ENCODE measurements at places on chromosomes 11 and 22.

GRCh38 chr11:98227278-98227677, 793.5 kb upstream of the CNTN5 start:
- DNase-seq, result no peak

DNA sequence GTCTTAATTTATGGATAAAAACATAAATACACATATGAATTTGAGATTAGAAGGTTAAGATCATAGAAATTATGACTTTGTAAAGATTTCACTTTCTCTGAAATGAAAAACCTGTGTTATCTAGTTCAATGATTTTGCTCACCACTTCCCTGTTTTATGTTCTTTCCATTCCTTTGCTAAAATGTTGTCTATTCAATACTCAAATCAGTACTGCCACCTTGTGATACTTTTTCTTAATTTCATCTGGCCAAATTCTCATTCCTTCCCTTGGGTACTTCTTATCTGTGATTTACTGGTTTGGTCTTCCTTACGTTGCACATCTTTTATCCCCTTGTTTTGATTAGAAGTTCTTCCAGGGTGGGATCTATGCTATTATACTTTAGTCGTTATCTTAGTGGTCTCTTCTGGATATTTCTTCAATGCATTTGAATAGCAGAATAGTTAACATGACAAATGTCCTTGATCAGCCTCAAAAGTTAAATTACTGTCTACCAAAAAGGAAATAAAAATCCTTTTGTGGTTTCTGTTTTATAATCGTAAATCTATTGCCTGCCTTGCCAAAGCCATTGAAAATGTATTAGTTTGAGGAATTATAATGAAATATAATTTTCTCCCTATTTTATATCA, 197.0 kb downstream of the PGR start:
- DNase-seq, result no peak

DNA sequence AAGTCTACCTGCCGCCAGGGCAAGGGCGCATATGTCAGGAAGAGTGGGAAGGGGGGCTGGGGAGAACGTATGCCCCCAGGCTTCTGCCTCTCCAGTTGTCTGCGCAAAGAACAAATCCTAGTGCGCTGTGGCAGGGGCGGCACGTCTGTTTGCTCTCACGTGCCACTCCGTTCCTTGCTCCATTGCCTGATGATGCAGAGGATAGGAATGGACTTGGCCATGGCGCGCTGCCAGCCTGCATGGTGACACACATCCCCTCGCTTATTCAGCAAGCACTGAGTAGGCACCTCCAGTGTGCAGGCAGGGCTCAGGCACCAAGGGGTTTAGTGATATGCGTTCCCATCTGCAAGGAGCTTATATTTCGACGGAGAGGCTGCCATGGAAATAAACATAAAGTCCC, 45.4 kb upstream of the SLC22A12 start:
- DNase-seq, result no peak

GRCh38 chr22:30601464-30601863, 5.5 kb upstream of the TCN2 start:
- DNase-seq, result no peak

DNA sequence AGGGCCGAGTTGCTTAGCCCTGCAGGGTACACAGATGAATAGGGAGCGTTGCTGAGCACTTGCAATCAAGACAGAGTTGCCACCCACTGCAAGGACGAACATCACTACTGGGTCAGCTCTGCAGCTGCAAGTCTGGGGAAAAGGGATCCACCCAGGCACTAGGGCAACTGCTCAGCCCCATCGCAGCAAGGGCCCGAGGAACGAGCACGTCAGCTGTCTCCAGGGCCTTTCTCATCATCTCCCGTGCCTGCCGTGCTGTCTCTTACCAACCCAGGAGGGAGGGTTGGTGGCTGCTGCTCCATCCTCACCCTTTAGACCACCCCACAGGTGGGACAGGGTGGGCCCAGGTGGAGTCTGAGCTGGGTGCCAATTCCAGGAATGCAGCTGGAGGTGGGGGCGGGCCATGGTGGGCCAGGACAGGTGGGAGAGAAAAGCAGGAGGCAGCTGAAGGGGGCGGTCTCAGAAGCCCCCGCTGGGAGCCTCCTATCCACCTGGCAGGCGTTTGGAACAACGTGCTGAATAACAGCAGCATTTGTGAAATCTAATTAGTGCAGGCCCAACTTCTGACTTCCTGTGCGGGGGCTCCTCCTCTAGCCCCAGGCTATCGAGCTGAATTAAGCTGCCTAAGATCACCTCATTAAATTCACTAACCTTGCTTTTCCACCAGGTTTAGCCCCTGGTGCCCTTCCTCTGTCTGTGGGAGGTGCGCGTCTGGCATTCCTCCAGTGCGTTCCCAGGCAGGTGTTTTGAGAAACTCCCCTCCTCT, 252.5 kb downstream of the ST3GAL4 start:
- peak; percentile 51 for DNase-seq

GRCh38 chr22:39174498-39175352, 22.2 kb upstream of the CBX7 start:
- DNase-seq, result no peak

DNA sequence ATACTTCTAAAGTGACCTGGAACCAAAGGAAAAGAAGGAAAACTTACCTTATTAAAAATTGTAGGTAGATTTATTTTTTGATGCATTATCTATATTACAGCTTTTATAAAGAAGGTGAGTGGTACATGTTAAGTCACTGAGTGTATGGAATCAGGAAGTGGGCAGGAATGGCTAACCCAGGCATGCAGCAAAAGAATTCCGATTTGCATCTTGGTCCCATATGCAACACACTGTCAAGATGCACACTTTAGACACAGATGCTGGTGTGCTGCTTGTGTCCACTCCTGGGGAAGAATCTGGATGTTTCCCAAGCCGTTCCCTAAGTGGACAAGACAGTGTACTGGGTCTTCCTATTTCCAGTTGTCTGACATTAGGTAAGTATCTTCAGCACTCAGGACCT, 99.9 kb upstream of the SORL1-AS1 start:
- no peak for DNase-seq

- no peak for DNase-seq
Observed at GRCh38 chr22:35174401-35175038, 82.8 kb upstream of the HMGXB4 start.

- DNase-seq, result no peak
Observed at GRCh38 chr22:27952779-27953178, 33.7 kb upstream of the PITPNB start.

- no peak for DNase-seq
Observed at GRCh38 chr11:130866831-130867230, 49.4 kb downstream of the SNX19 start.

DNA sequence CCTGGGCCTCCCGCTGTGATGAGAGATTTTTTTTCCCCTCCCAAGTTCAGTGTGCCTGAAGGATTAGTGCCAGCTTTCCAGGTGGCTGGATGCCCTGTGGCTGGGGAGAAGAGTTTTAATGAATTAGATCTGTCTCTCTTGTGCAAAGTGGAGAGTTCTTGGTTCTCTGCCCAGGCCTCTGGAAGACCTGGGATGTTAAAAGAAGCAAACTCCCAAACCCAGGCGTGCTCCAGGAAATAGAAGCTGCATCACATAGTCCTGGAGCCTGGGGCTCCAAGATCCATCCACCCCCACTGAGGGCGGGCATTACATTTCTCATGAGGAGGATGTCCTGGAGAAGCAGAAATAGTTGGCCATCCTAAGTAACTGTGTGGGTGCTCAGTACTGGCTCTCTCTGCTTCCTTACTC, 30.6 kb downstream of the SDHAF2 start:
- no peak for DNase-seq

GRCh38 chr11:72519220-72519881, 85.0 kb upstream of the CLPB start:
- DNase-seq, result no peak

- no peak for DNase-seq
Observed at GRCh38 chr11:3090096-3090901, 33.1 kb upstream of the CARS1 start.
